ENCODE measurements at places on chromosomes 1 and 21.

DNA sequence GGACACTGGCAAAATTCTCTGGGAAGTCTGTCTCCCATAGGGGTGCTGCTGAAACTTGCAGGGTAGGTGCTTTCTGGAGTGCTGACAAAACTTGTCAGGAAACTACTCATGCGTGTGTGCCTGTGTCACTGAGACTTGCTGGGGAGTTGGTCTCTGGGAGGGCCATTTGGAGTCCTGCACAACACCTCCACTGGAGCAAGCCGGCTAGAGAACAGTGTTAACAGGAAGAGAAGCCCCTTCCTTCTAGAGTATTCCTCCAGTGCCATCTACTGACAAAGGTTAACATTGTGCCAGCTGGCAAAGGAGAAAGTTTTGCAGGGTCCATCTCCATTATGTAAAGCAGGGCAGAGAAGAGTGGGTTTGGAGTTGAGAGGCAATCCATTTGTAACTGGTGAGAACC lies 30.0 kb downstream of the ZMYM4 start:
- DNase-seq = no peak

- DNase-seq = no peak
Observed at GRCh38 chr1:31135973-31136600, 70.6 kb upstream of the PUM1 start.

DNA sequence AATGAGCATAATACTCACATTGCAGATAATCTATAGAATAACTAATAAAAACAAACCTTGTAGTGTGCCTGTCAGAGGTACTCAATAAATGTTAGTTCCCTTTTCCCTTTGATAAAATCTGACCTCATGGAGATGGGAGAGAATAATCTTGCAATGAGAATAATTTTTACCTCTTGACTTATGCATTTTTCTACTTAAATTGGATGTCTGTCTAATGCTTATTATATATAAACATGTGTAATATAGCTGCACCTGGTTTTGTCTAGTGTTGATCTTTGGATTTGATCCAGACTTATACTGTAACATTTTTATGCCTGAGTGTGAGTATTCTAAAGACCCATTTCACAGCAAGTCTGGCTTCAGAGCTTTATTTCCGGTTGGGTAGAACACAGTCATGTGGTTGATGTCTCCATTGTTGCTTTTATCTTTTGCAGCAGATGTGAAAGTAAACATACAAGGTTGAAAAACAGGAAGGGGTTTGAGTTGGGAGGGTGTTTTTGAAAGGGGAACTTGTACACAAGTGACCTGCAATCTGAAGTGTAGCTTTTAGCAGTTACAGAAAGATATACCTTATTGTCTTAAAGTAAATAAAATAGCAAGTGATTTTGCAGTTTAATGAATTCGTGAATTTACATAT lies 12.4 kb downstream of the EPB41 start:
- DNase-seq = no peak

DNA sequence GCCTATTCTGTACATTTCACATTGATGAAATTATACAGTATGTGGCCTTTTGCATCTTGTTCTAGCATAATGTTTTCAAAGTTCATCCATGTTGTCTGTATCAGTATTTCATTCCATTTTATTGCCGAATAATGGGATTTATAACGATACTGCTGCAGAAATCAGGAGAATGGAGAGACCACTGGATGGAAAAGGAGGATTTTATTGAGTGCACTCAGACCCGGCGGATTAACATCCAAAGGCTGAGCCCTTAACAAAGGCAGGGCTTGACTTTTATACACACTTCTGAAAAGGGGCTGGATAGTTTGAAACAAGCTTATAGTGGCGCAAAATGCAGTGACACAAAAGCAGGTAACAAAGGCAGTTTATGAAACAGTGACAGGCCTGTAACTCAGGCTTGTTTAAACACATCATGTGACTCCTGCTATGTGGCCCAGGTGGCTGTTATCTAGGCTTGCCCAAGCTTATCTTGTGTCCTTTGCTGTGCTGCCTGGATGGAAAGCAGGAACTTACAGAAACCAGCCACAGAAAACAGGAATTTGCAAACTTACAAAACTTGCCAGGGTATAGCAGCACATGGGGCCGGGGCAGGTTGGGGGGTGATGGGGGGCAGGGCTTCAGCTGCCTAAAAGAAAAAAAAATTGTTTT lies 32.8 kb upstream of the KCNJ15 start:
- DNase-seq = peak; percentile 26

DNA sequence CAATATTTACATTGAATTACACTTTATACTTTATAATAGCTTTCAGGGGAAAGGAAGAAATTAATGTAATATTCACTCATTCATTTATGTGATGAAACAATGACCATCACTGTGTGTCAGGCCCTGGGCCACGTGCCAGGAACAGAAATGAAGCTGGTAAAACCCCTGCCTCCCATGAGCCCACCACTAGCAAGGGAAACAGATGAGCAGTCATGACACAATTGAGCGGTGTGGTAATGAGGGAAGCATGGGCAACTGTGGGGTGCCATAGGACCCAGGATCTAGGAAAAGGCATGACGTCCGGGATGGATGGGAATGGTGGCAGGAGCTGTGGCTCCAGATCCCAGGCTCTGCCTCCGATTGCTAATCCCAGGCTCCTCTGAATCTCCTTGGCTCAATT lies 17.0 kb upstream of the SLC5A9 start:
- no peak for DNase-seq

GRCh38 chr1:164382384-164382783 lies 176.6 kb upstream of the PBX1 start:
- DNase-seq = no peak

GRCh38 chr1:155944444-155944799 lies 3.0 kb downstream of the RXFP4 start:
- DNase-seq = no peak

DNA sequence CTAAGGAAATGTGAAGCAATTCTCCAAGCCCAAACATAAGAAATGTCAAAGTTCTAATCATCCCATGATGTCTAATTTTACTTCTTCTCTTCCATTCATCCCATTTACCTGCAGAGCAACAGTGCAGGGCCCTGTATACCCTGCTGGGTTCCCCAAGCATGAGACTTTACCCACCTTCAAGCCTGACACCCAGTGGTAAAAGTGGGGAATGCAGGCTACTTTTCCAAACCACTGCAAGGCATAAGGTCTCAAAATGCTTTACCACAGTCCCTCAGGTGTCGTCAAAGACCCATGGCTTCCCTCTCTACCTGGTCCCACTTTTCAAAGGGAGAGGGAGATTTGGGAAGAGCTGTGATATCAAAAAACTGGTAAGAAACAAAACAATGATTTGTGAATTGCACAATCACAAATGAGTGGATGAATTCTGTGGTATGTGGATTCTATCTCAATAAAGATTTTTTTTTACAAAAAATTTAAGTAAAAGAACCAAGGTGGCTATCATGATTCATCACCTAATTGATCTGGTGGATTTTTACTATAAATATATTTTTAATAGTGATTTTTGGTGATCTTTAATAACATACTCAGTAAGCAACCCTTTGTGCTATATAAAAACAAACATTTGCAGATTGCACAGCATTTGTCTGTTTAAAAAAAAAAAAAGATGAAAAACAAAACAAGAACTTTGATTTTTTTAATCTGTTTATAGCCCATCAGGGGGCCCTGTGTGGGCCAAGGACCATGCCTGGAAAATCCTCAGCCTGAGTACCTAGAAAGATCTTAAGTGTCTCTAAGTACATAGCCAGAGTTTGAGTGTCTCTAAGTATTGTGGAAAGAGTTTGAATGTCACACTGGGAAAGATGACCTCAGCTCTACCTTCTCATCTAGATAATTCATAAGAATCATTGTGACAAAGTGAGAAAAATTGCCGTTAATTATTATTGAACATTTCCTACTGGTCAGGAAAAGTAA lies 73.1 kb upstream of the GJB5 start:
- DNase-seq = peak; percentile 62

GRCh38 chr21:42336054-42336453 lies 14.7 kb downstream of the TFF2 start:
- no peak for DNase-seq

Data from activated CD4-positive, alpha-beta T cell treated with anti-CD3 and anti-CD28 coated beads, Interleukin-2, amount 50 U/mL, for 48 hours (primary cell).